Lower lobe of right lung (tissue), 2 donors: ENCODE measurements at places on chromosomes 4 and X. TPM values are rescaled to one million over a fixed set of nuclear protein-coding genes. Genes with fewer than 3 reads are reported as not detected.
A peak's percentile ranks its signal among the peaks of the same experiment; 100 is the strongest.

- no peak for DNase-seq
Observed at GRCh38 chr4:102620697-102621497, 119.7 kb downstream of the NFKB1 start.

- DNase-seq, result no peak
Observed at GRCh38 chrX:129641941-129642340, 12.8 kb downstream of the APLN start.

The GYPA gene
- total RNA-seq, result not detected

The RAB39B gene
- total RNA-seq, result 0.95 TPM

- no peak for DNase-seq
Observed at GRCh38 chr4:95013236-95013635, 255.5 kb downstream of the BMPR1B start.

GRCh38 chr4:189088780-189089179 is 851.9 kb upstream of the FRG1 start:
- no peak for DNase-seq

GRCh38 chr4:152709675-152710438 is 30.1 kb upstream of the TMEM154 start:
- DNase-seq, result no peak

DNA sequence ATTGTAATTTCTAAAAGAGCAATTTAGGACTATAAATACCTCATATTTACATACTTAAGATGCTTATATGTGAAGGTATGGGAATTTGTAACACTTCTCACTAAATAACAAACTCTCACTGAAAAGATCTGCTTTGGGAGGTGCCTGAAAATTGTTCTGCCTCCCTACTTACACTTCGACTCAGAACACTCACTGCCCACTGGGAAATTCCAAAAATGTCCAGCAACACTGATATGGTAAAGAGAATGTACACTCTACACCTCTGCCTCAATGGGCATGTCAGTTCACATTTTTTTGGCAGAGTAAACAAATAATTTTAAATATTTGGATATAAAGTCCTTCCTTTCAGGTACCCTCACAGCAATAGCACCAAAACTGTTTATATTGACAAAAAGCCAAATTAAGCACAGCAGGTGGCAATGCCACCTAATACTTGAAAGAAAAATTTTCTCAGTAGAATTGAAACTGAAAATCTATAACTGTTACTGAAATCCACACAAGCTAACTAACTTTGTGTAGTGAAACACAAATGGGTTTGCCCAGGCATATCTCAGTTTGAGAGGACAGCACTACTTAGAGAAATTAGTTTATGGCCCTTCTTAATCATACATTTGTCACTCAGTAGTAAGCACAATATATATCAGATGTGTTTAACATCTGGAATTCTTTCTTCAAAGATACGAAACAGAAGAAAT is 67.1 kb downstream of the PRDM5 start:
- no peak for DNase-seq

The NAA11 gene
- total RNA-seq, result not detected

DNA sequence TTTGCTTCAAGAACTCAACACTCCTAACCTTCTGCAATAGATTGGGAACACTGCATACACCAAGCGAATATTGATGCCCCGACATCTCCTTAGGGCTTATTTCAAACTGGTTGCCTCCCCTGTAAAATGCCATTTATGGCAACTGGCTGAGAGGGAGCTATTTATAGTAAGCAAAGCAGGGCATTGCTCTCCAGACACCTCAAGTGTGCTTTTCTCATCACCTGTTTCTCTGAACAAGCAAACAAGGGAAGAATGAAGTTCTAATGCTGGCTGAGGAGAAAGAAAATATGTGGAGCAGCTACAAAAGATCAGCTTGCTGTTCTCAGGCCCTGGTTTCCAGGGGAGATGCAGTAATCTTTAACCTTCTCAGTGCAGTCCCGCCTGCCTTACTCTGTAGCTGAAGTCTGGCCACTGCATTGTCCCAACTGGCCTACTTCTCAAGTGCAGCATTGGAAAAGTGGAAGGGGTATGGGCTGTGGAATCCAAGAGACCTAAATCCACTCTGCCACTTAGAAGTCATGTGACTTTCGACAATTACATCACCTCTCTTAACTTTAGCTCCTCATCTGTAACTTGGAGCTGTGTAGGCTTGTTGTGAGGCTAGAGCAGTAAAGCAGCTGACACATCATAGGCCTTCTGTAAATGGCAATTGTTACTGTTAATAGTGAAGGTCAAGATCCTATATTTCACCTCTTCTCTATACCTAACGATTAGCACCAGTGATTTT is 47.9 kb upstream of the FGF13 start:
- no peak for DNase-seq

DNA sequence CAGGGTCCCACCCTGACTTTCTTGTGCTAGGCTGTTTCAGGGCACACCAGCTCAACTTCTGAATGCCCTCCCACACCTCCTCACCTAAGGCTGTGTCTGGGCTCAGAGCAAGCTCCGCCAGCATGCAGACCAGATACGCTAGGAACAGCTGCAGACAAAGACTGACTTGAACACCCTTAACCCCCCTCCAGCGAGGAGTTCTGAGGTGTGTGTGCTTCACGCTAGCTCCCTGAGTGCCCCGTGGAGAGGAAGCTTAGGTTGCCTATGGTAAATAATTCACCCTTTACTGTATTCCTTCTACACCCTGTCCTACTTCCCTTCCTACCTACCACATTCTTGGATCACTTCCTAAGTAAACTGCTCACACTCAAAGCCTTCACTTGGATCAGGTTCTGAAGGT is 115.0 kb downstream of the VCX3B start:
- peak; percentile 34 for DNase-seq

DNA sequence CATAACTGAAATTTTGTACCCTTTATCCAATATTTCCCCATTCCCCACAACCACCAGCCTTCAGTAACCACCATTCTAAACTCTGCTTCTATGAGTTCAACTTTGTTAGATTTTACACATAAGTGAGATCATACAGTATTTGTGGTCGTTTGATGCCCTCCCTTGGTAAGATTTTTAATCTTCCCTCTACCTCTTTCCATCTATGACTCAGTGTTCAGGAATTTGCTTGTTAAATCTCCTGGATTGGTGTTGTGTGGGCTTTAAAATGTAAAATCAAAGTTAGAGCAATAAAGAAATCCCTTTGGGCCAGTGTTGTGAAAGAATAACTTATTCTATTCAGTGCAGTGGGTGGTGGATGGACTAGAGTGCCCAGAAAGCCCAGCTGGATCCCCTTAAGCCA is 37.4 kb downstream of the SLC16A2 start:
- no peak for DNase-seq
